ENCODE measurements at places on chromosomes 2 and 18.

DNA sequence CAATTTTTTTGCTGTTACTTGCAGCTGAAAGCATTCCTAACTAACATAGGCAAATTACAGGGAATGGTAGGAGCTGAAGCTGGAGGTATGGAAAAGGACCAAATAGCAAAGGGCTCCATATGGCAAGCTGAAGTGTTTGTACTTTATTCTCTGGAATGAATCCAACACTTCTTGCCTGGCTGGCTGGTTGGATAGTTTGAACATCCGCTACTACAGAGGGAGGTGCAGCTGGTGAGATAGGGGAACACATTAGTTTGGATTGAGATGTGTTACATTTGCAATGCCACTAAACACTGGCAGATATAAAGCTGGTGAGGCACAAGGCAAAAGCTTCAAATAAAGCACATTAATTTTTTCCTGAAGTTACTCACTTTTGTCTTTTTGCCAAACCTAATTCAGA is 291.5 kb downstream of the SP3 start:
- DNase-seq = peak; percentile 91

DNA sequence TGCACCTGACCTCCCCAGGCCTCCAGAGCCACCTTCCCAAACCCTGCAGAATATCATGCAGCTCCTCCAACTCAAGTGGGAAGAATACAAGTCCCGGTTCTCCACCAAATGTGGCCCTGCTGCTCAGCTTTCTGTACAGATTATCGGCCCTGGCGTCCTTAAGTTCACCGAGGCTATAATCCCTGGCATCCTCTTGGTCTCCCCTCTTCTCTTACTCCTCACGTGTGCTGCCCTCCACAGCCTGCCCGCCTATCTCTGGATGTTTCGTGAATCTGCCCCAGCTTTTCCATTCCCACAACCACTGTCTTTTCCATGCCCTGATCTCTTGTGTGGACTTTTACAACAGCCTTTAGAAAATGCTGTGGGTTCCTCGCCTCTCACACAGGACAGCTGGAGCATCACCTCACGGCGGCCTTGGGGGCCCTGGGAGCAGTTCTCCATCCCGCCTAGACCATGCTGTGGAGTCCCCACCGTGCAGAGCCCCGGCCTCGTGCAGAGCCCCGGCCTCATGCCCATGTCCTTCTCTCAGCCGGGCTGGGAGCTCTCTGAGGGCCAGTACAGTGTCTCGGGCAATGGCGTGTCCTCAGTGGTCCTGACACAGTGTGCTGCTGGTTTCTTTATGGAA is 170.3 kb upstream of the PXDN start:
- no peak for DNase-seq

DNA sequence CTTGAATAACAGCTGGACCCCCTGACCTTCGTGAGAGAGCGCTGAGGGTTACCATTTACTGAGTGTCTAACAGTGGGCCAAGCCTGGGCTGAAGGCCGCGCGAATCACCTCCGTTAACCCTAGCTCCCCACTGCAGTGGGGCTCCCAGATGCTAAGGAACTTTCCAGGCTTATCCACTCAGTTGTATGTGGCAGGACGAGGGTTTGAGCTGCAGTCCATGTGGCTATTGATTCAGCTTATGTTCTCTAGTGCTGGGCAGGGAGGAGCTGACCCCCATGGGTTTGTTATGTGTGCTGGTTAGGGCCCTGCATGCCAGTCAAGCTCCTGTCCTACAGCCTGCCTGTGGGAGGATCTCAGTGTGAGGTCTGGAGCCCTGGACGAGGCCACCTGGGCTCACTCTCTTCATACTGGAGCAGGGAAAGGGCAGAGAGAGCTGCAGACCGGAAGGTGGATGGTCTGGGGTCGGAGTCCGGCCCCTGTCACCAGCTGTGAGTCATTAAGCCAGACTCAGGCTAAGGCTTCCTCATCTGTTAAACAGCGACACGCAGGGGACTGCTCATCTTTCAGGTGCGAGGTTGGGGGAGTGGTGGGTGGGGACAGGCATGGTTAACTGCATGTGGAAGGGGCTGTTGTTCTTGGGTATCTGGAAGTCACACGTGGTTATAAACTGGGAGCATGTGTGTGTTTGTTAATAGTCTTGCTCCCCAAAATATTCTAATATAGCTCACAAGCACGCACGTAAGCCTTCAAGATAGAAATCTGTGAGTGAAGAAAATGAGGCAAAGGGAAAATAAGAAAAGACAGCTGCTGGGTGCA is 6.6 kb downstream of the PSD4 start:
- DNase-seq = no peak

- no peak for DNase-seq
These were observed 29.6 kb upstream of the ORC2 start for GRCh38 chr2:200993097-200993496.

DNA sequence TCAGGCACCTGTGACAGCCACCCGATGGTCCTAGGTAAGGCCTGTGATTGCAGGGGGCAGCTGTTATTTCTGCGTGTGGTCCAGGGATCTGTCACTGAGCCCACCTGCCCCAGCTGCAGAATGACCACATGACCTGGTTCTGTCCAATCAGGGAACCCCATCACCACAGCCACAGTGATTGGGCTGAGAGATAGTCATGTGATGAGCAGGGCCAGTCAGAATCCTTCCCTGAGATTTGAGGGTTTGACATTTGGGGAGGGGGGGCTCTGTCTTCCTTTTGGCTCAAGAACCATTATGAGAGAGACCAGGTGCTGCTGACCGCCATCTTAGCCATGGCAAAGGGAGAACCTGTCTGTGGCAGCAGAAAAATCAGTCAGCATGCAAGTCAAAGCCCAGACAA is 147.2 kb downstream of the SMAD7 start:
- no peak for DNase-seq

DNA sequence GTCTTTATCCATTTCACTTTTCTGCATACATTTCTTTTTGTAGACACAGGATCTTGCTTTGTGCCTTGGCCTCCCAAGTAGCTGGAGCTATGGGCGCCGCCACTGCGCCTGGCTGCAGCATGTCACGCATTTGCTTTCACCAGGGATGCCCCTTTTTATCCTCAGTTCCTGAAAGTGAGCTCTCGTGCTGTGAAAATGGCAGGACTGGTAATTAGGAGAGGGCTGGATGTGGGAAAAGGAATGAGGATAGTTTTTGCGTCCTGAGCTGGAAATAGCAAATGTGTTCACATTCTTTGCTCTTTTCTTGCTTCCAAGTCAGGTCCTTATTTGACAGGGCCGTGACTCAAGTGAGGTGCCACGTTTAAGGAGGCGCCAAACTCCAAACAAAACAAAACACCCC is 104.6 kb downstream of the LDLRAD4 start:
- DNase-seq = no peak

- peak; percentile 6 for DNase-seq
These were observed 109.5 kb downstream of the RAPGEF4 start for GRCh38 chr2:172845028-172845630.

DNA sequence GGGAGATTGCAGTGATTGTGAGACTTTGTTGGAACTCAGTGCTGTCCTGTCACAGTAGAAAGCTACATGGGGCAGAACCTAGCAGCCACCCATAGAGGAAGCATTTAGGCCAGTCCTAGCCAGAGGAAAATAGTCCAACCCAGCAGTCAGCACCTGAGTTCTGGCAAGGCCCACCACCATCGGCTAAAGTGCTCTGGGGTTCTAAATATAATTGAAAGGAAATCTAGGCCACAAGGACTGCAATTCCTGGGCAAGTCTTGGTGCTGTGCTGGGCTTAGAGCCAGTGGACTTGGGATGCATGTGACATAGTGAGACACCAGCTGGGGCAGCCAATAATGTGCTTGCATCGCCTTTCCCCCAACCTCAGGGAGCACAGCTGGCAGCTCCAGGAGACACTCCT is 28.9 kb upstream of the ACTR2 start:
- no peak for DNase-seq

DNA sequence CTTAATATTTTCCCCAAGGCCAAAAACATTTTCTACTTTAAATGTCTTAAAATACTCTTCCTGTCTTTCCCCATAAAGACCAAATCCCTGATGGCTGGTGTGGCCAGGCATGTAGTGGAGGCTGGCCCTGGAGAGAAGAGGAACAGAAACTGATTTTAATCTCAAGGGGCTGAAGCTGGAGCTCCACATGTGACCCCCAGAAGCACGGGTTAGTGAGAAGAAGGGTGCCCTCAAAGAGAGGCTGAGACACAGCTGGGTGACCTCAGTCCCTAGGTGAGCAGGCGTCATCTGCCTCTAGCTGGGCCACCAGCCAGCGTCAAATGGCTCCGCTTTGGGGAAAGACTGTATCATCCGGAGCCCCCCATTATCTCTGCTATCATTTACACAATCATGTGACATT is 19.3 kb upstream of the TMEM18 start:
- DNase-seq = no peak

- no peak for DNase-seq
These were observed 14.5 kb downstream of the SH3RF3 start for GRCh38 chr2:109143214-109144187.

DNA sequence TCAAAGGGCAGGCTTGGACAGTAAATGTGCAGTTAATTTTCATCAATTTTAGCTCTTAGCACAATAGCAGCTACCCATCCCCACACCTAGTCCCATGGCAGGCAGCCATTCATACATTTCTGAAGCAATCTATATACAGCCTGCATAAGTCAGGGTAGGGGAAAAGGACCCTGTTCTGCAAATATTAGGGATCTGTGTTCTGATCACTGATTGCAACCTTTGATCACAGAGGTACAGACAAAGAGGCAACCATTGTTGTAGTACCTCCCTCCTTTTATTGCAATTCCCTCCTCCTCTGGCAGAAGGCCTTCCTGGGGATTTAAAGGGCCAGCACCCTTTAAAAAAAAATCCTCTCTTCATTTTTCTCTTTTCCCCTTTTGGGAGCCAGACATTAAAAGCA is 58.3 kb downstream of the KANSL1L start:
- DNase-seq = no peak

GRCh38 chr18:45165871-45166270 is 449.4 kb upstream of the SLC14A2 start:
- no peak for DNase-seq

GRCh38 chr2:161134547-161135518 is 25.4 kb upstream of the TANK start:
- DNase-seq = no peak

GRCh38 chr2:119482481-119483394 is 41.5 kb downstream of the SCTR start:
- DNase-seq = no peak

- DNase-seq = no peak
These were observed 12.1 kb upstream of the COPS8 start for GRCh38 chr2:237073552-237073951.

GRCh38 chr2:67656875-67657274 is 259.7 kb downstream of the ETAA1 start:
- no peak for DNase-seq

- no peak for DNase-seq
These were observed 18.2 kb downstream of the ACSL3 start for GRCh38 chr2:222878877-222879603.

DNA sequence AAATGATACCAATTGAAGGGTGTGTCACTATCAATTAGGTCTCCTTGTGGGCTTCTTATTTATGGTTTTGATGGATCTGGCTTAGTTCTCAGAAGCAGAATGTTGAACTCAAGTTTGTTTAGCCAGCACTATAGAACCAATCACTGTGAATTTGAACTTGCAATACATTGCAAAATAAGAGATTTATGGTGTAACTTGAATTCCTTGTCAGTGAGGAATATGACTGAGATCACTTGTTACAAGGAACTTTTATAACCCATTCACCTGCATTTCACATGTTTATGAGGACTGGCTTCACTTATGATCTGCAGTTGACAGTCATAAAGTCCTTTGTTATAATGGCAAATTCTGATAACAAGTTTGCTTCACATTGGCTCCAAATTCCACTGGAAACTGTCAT is 9.8 kb downstream of the GATA6 start:
- DNase-seq = no peak

- no peak for DNase-seq
These were observed 93.5 kb upstream of the ITGB6 start for GRCh38 chr2:160293391-160294091.

GRCh38 chr2:95700519-95700918 is 108.7 kb downstream of the TRIM43 start:
- no peak for DNase-seq

DNA sequence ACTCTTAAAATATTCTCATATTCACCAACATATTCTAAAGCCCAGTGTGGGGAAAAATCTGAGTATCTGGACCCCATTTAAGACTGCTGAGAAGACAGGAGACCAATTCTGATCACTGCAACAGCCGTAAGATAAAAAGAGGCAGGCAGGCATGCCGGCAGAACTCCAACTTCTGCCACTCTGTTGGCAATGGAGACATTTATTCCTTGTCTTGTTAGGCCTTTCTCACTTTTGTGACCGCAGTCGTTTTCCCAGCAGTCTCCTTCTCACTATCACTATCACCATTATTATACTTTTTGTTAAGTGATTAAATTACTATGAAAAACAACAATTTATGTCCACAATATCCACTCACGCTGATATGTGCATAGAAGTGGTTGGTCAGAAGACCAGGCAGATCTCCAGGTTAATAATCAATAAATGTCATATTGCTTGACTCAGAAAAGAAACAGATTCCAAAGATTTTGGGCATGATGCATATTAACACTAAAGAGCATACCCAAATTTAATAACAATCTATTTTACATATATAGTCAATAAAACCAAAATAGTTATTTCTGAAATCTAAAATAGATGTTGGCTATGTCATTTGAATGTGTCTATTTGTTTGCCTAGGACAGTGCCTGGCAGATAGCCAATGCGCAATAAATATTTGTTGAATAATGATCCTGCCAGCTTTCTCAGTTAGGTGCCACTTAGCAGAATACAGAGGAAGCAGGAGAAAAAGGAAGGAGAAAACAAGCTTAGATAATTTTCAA is 38.2 kb downstream of the SESTD1 start:
- no peak for DNase-seq

DNA sequence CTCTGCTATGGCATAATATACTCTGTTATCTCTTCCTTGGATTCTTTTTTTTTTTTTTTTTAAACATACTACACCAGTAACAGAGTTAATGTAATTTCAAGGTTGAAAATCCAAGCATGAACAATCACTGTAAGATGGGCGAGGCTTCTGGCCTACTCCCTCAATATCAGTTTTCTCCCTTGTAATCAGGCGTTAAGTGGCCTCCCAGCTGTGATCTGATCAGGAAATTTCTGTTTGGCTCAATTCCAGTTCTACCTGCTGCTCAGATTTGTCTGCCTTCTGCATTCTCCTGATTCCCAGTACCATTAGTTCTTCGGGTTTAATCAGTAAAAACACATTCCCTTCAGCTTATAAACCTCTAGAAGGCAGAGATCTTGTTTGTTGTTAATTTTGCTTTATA is 18.6 kb downstream of the PRKD3 start:
- peak; percentile 91 for DNase-seq

- peak; percentile 17 for DNase-seq
These were observed at the start of gene CROCC2 for GRCh38 chr2:240906141-240906910. CROCC2 (plus strand) TSS chr2:240906336; CDS start chr2:240906514, 178 bp downstream.

- no peak for DNase-seq
These were observed 100.9 kb downstream of the ZNF521 start for GRCh38 chr18:25251068-25251467.

DNA sequence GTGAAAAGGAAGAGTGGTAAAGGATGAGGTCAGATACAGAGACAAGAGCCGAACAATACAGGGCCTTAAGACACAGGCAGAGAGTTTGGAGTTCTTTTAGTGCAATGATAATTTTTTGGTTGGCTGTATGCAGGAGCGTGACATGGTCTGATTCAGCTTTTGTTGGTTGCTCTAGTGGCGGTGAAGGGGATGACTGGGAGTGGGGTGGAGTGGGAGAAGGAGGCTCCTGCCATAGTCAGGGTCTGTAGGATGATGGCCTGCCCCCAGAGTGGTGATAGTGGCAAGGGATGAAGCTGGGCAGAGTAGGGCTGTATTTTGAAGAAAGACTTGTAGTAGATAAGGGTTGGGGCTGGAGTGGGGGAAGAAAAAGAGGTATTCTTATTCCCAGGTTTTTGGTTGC is 306.6 kb upstream of the VWC2L start:
- no peak for DNase-seq
